Inflammatory macrophage treated with lipopolysaccharide for 4 hours (primary cell): ENCODE measurements at places on chromosomes 6 and 20.

GRCh38 chr6:144362042-144363018 lies 77.2 kb downstream of the UTRN start:
- peak; percentile 88 for DNase-seq

DNA sequence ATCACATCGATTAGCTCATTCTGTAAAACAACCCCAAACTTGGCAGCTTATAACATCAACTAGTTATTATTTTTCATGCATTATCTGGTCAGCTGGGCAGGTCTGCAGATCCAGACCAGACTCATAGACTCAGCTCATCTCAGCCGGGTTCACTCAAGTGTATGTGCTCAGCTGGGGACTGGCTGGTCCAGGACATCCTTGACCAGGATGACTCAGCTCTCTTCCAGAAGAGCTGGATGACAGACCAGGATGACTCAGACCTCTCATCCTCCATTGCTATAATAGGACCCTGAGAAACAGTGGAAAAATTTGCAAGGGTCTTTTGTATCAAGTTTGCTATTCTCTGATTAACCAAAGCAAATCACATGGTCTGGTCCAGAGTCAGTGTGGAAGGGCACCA lies 312.5 kb upstream of the PLCB4 start:
- DNase-seq = peak; percentile 11

DNA sequence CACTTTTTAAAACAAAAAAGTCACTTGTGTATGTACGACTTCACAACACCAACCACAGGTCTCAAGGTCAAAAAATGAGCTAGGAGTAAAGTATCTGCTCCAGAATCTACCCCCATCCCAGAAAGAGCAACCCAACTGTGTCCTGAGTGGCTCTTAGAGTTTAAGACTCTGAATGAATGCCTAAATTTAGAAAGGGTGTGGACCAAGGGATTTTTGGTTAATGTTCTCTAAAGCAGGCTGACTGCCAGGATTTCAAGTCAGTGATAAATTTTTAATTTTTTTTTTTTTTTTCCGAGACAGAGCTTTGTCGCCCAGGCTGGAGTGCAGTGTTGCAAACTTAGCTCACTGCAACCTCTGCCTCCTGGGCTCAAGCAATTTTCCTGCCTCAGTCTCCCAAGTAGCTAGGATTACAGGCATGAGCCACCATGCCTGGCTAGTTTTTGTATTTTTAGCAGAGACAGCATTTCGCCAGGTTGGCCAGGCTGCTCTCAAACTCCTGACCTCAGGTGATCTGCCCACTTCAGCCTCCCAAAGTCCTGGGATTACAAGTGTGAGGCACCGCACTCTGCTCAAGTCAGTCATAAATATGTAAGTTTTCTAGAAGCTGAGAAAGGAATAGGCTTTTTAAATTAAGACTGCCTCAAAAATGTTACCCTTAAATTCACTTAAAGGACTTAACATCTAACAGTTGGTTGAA lies 20.2 kb downstream of the STAU1 start:
- no peak for DNase-seq

DNA sequence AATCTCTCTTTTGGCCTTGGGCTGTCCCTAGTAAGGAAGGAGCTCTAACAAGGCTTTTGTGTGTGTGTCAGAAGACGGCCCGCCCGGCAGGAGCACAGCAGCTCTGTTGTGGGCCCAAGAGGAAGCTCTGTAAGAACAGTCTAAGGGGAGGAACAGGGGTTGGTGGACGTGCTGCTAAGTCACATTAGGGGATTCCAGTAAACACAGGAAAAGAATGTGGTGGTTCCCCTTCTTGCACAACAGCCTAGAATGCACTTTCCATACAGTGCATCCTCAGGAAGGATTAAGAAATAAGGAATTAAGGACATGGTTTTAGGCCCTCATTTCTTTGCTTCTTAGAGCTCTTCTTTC lies 114.5 kb downstream of the RNF144B start:
- DNase-seq = peak; percentile 98

GRCh38 chr6:126064748-126065401 lies 78.5 kb downstream of the TRMT11 start:
- no peak for DNase-seq

DNA sequence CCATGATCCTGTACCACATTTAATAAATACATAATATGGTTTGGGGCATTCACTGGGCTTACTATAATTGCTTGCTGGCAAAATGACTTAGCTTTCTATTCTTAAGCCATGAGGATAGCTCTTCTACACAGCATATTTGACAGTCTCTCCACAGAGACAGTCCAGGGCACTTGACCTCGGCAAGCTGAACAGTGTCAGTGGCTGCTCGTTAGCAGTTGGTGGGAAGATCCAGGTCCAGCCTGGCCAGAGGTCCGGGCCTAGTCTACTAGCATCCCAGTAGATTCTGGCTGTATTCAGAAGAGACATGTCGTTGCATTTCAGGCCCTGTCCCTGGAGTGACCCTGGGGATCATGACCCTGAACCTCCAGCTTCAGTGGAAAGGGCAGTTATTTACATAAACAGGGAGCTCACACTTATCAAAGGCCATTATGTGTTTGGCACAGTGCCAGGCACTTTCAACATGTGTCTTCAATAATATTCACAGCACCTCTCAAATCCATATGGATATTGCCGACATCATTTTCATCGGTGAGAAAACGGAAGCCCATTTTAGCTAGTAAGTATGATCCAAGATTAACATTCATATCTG lies 139.0 kb downstream of the IMPG1 start:
- no peak for DNase-seq

DNA sequence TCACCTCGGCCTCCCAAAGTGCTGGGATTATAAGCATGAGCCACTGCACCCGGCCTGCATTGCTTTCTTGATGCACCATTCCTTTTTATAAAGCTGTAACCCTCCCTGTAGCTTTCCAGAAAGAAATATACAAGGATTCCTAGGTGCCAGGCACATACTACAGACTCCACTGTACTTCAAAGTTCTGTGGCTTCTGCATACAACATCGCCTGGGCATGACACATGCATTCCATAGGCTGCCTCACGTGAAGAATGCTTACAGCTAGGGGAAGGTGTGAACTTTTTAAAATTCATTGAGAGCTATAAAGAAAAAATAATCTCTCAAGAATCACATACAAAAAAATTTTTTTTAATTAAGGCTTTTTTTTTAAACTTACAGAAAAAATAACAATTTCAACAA lies 50.2 kb downstream of the TRAM2 start:
- no peak for DNase-seq

DNA sequence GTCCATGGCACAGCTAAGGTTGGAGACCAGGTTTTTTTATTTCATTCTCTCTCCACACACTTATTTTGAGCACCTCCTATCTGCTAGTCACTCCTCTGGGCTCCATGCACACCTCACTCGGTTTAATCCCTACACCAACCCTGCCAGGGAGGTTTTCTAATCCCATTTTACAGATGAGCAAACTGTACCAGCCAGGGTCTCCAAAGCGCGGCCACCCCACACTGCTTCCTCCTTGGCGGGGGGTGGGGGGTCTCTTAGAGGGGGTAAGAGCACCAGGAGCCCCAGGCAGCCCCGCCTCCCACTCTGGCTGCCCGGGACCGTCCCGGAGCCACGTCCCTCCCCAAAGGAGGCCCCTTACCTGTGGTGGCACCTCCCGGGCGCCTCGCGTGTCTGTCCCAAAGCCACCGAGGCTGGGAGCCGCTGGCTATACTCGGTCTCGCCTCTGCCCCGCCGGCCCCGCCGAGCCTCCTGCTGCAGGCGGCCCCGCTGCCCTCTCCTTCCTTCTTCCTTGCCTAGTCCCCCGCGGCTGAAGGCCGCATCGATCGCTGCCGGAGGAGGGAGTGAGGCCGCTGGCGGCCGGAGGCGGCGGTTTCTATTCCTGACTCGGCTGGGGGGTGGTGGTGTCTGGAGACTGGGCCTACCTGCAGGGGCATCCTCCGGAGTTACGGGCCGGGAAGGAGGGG lies at the start of gene KCNS1:
TSS of gene KCNS1 (minus strand) at position 565 of the 683 bp plus-strand sequence. CDS start 1,891 bp downstream, outside the sequence.
- no peak for DNase-seq

GRCh38 chr6:155077331-155077730 lies 82.2 kb downstream of the TIAM2 start:
- no peak for DNase-seq

GRCh38 chr20:32535316-32535952 lies 49.7 kb downstream of the NOL4L start:
- no peak for DNase-seq

DNA sequence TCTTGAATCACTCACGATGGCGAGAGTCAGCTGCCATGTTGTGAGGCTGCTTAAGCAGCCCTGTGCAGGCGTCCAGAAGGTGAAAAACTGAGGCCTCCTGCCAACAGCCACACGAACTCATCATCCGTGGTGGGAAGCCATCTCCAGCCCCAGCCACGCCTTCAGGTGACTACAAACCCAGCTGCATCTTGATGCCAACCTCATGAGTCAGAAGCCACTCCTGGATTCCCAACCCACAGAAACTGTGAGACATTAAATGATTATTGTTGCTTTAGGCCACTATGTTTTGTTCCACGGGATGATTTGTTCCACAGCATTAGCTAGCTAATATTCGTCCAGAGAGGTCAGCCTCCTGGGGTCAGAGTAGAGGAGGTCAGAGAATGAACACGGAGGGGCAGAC lies 80.5 kb downstream of the SNX5 start:
- no peak for DNase-seq

DNA sequence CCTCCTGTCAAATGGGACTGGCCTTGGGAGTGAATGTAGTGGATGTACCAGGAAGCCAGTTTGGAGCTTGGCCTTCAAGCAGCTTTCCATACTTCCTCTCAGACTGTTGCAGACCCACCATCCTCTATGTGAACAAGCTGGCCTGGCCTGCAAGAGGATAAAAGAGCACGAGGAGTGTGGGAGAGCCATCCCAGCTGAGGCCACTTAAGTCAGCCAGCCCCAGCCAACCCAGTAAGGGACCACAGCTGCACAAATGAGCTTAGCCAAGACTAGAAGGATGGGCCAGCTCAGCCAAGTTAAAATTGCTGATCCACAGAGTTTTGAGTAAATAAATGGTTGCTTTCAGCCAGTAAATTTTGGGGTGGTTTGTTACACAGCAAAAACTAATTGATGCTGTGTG lies 156.9 kb upstream of the SOX4 start:
- DNase-seq = no peak
